ENCODE measurements at places on chromosomes 4 and X.

- no peak for DNase-seq
These were observed 71.7 kb upstream of the S100G start for GRCh38 chrX:16578218-16578617.

DNA sequence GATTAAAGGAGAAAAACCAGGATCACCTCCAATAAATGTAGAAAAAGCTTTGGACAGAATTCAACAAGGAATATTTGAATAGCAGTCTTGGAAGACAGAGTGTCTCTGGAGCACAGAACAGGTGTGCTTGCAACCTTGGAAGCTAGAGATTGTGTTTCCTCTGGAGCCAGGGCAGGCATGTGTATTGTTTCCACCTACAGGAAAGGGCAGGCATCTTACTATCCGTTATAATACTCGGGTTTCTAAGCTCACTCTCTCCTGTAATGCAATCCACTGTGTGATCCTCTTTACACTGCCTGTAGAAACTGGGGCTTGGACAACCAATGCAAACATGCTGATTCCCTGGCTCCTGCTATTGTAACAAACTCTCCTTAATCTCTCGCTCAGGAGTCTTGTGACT, 14.4 kb downstream of the CCDC110 start:
- DNase-seq = no peak

DNA sequence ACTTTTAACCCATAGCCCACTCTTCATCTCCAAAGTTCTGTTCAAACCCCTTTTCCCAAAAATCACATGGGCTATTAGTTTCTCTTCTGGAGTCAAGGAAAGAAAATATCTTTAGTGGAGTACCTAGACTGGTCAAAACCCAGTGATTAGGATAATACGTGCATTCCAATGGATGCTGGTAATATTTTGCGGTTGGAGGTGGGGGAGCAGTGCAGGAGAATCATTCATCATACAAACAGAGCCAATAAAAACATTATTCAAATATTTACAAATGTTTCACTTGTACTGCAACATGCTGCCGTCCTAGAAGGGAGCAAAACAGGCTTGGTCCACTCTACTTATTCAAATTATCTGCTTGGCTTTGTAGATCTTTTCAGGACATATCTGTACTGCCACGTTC, 57.2 kb upstream of the RAB9B start:
- no peak for DNase-seq

GRCh38 chr4:66906314-66906713, 639.0 kb downstream of the CENPC start:
- no peak for DNase-seq

DNA sequence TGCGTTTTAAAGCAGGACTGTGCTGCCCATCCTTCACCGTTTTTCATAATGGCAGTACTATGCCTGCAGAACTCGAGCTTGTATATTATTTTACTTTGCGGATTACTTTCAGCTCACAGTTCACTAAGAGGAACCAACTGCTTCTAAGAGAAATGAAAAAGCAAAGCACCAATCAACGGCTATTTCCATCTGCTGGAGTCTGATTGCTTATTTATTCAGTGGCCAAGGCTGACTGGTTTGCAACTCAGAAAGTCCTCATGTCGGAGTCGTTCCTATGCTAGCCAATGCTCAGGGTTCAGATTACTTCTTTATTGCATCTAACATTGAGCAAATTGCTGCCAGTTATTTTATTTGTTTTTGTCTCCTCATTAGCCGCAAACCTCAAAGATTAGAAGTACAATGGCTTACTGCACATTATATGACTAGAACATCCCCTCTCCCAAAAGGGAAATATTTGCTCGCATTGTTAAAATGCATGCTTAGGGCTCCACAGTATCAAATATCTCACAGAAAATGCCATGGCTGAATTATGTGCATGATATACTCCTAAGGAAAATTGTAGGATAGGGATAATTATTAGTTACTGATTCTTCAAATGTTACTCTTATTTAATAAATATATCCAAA, 1628.2 kb upstream of the ADGRL3 start:
- DNase-seq = no peak

GRCh38 chrX:148562846-148563245, 62.4 kb downstream of the AFF2 start:
- no peak for DNase-seq

DNA sequence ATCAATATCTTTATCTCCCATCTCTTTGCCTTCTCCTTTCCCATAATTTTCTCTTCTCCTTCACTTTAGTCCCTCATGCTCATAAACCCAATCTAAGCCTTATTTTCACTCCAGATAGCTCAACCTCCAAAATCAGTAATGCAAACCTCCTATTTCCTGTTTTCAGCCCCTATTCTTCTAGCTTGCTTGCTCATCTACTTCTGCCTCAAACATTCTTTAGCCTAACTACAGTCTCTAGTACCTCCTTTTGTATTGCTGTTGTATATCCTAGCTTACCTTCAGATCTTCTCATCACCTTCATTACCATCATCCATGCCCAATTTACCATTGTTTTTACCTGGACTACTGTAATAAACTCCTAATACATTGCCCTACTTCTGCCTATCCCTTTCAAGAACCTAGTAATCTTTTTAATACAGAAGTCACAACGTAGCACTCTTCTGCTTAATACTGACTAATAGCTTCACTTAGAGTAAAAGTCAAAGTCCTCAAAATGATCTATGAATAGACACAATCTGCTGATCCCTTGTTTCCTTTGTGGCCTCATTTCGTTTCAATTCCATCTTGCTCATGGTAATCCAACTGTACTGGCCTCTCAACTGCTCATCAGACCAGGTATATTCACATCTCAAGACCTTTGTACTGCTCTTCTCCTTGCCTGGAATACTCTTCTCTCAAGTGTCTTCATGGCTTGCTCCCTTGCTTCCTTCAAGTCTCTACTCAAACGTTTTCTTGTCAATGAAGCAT, 123.4 kb downstream of the FAM13A start:
- DNase-seq = no peak

Data from SIG-M5 (cell line).